Motor neuron (in vitro differentiated cells): ENCODE measurements at places on chromosomes 1 and 21. TPM values are rescaled to one million over a fixed set of nuclear protein-coding genes. Genes with fewer than 3 reads are reported as not detected.

The GSTM1 gene
- total RNA-seq: not detected in 2 replicates

The PHLDA3 gene
- total RNA-seq: 19.7 and 21.7 TPM in 2 replicates

The ADCY10 gene
- total RNA-seq: 1.3 and 1.8 TPM in 2 replicates

The SMCP gene
- not detected in 2 replicates for total RNA-seq

The RGS8 gene
- total RNA-seq: 8.5 and 9.6 TPM in 2 replicates

The SPATC1L gene
- total RNA-seq: 9.5 and 12.1 TPM in 2 replicates

DNA sequence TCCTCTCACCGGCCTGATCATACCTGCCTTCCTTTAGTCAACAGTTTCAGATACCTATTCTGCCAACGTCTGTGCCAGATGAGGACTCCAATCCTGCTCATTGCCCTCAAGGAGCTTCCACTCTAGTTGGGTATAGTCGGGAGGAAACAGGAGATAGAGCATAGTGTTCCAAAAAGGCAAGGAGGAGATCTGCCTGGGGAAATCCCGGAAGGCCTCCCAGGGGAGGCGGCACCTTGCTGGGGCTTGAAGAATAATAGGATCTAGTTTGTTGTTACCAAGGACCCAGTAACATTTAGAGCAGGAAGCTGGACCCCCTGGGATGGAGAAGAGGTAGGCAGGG lies 12.3 kb downstream of the LDLRAP1 start:
- no peak for ATAC-seq

DNA sequence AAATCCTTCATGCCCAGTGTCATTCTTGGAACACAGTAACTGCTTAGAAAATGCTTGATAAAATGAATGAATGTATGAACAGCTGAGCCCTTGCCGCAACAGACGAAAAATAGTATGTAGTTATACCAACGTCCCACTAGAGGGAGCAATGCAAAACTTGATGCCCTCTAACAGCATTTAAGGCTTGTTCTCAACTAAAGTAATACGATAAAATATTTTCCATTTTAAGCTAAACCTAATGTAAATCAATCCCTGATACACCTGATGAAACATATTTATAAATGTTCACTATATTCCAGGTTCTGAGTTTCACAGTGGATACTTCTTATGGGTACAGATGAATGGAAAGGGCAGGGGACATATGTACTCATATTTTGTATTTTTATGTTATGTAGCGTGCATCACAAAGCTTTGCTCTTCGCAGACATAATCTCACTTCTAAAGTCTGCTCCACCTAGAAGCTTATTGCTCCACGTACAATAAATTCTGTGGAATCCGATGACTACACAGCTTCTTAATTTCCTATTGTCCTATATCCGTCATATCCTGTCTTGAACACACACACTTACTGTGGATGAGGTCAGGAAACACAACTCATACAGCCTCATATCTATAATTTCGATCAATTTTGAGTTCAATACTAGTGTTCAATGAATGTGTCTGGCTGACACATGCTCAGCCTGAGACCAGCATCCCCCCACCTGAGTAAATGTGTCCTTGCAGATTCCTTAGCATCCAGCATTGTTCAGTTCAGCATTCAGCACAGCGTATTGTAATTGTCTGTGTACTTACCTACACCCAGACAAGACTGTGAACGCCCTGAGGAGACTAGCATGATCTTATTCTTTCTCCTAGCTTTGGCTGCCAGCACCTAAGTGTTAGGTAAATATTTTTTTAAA lies 4.4 kb upstream of the UTP25 start:
- peak; percentile 41 for ATAC-seq

GRCh38 chr1:195591917-195592672 lies 1016.1 kb downstream of the KCNT2 start:
- ATAC-seq: peak; percentile 69

DNA sequence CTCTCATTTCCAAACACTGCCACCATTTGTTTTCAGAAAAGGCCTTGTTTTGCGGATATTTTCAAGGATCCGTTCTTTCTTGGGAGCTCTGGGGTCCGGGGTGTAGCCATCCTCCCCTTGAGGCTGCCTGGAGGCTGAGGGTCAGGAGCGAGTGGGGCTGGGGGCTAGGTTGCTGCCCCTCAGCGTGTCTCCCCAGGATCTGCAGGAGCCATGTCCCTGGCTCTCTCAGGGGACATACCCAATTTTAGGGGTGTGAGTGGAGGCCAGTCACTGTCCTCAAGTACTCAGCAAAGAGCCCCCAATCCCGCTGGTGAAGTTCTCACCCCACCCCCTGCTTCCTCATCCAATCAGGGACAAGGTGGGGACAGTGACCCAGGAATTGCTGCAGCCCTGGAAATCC lies 15.0 kb upstream of the PRDM16 start:
- ATAC-seq: no peak

GRCh38 chr21:38277501-38278131 lies 20.8 kb downstream of the KCNJ15 start:
- ATAC-seq: no peak

DNA sequence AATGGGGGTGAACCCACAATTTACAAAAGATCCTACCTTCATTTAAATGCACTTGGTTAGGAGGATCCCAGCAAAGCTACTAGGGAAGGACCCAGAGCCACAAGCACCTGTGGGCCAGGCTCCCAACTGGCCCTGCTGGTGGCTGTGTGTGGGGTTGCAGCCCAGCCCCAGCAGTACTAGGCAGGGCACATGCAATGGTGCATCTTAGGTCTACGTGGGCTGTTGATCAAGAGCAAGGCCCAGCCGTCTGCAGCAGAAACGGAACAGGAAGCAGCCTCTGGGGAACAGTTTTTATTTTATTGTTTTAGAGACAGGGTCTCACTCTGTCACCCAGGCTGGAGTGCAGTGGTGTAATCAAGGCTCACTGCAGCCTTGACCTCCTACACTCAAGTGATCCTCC lies 134.1 kb upstream of the RAB4A start:
- no peak for ATAC-seq

DNA sequence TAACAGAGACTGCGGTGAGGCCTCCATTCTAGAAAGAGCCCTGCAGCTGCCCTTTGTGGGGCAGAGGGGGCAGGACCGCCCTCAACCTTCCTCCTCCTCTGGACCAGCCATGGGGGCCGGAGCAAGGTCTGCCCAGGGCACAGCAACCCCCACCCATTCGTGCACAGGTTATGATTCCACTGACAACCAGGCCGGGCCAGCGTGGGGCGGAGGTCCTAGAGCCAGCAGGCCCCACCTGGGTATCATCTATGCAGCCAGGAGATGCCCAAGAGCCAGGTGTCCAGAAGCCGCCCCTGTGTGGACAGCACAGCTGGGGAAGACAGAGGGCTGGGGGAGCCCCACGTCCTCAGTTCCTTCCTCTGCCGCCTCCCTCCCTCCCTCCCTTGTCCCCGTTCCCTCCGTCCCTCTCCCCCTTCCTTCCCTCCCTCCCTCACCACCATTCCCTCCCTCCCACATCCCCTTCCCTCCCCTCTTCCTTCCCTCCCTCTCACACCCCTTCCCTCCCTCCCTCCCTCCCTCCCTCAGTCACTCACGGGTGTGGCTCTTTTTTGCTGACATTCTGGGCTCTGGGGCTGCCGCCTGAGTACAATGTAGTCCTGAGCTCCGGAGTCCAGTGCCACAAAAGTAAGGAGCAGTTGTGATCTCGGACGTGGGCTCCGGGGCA lies 12.3 kb downstream of the RNF223 start:
- ATAC-seq: no peak

DNA sequence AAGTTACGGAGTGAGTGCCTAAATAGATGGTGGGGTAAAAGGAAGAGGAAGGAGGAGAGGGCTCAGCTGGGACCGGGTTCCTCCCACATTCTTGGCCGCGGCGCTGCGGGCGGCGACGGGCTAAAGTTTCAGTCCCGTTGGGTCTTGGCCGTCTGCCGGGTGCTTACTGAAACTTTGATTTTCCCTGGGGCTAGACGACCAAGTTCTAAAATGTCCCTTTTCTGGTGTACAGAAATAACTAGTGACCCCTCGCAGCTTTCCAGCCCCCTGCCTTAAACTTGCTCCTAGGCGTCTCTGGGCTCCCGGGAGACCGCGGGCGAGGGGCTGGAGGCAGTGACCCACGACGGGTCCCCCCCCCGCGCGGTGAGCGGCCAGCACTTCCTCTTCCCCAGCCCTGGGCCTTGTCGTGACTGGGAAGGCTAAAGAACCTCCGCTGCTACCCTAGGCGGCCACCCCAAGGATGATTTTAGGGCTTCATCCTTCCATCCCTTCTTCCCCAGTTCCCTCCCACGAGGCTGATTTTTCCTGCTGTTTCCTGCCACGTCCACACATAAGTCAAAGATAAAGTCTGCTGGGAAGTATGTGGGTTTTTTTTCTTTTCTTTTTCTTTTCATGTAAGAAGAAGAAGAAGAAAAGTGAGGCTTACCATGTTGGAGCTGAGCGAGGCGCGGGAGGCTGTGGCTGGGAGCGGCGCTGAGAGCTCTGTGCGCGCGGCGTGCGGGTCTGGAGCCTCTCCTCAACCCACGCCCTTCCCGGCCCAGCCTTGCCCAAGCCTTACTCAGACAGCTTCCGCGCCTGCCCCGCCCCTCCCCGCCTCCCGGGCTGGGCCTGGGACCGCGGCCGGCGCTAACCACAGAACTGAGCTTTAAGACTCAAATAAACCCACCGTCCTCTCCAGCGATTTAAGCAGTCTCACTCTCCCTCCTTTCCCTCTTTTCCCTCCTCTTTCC lies at the start of gene S100A11:
TSS of gene S100A11 (minus strand) at position 738 of the 950 bp plus-strand sequence. CDS start at position 649, 89 bp downstream.
- peak; percentile 99 for ATAC-seq

GRCh38 chr1:3453891-3454810 lies at the start of gene ARHGEF16:
TSS of gene ARHGEF16 (plus strand) at chr1:3454665. CDS start at chr1:3463085, 8,420 bp downstream.
- peak; percentile 78 for ATAC-seq

DNA sequence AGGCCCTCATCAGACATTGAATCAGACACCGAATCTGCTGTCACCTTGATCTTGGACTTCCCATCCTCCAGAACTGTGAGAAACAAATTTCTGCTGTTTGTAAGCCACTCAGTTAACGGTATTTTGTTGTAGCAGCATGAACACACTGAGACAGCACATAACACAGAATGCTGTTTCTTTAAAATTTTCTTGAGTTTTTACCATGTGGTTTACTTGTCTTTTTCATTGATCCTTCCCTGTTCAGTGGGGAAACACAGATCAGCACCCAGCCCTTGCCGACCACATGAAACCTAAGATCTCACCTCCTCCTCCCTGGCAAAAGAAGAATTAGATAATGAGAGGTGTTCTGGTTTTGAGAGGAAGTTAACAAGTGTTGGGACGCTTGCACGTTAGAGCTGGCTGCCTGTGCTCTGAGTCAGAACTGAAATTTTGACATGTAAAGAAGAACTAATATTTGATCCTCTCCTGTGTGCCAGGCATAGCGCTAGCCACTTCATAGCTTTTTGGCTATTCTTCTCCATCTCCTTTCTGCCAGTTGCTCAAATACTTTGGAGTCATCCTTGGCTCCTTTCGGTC lies 179.6 kb downstream of the DHRS3 start:
- ATAC-seq: no peak

DNA sequence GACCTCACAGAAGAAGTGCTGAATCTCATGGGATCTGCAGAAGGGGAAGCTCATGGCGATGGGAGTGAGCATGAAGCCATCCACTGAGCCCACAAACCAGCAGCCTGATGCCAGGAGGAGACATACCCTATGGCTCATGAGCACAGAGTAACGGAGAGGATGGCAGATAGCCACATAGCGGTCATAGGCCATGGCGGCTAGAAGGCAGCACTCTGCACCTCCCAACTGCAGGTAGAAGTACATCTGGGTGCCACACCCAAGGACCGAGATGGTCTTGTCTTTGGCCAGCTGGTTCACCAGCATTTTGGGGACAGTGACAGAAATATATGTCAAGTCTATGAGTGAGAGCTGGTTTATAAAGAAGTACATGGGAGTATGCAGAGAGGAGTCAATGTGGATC lies 4.3 kb downstream of the OR2T10 start:
- ATAC-seq: no peak

GRCh38 chr1:157089789-157090188 lies 9.8 kb downstream of the ETV3L start:
- ATAC-seq: peak; percentile 35

DNA sequence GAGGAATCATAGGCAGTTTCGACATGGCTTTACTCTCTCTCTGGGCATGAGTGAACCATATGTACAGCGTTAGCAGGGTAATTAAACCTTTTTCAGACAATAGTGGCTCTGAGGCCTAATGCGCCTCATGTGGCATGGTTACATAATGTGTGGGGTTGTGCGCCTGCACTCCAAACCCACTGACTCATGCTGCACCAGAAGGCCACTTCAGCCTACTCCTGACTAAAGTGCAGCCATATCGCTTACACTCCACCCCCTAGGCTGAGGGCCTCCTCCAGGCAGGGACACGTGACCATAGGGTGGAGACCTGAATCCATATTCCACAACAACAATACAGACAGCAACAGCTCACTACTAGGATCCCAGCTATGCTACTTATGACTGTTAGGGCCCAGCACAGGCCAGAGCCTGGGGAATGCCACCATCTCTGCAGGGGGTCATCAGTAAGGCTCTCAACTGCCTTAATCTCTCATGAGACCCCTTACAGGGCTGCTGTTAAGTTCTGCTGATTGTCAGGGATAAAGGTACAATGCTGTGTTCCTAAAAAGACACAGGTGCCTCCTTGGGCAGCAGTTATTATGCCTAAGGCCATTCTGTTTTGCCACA lies 13.4 kb upstream of the ODF2L start:
- ATAC-seq: peak; percentile 91

DNA sequence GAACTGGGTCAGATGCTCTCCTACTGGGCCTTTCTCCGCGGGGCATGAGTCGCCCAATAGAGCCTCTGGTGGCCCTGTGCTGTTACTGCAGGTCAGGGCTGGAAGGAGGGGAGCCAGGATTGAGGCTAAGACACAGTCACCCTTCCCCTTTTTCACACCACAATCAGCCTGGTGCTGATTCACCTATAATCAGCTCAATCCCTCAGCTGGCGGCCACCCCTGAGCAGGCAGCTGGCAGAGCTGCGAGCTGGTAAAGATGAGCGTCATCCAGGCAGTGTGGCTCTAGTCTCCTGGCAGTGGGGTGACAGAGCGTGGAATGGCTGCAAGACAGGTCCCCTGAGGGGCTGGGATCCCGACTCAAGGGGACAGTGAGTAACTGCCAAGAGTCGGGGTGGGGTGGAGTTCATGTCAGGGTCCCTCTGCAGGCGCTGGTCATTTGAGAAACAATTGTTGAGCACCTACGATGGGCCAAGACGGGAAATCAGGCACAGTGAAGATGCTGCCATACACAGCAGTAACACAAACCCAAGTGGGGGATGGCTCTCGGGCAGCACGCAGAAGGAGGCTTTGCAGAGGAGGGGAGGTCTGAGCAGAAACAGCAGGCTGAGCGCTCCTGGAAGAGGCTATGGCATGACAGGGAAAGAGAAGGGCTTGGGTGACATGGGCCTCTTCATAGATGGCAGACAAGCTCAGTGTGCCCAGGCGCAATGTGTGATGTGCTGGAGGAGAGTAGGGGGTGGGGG lies 21.8 kb downstream of the ATF3 start:
- ATAC-seq: peak; percentile 44

GRCh38 chr21:24628046-24628445 lies 979.2 kb downstream of the MRPL39 start:
- ATAC-seq: no peak

DNA sequence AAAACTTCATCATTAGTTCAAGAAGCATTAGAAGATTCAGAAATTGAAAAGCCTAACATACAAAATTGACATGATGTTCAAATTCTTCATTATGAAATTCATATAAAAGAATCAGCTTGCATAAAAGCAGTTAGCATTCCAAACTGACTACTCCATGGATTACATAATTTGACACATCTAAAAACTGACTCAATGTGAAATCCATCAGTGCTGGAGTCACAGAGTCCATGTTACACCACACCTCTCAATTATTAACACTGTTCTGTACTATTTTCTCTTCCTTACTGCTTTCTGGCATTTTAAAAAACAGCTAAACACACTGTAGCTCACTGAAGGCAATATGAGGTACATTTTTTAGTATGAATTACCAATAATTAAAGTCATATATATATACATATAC lies 28.0 kb downstream of the ARHGAP29 start:
- ATAC-seq: peak; percentile 85
